ENCODE measurements at places on chromosomes 7 and 10.

- no peak for DNase-seq
Observed at GRCh38 chr7:5625938-5626337, 155.5 kb downstream of the RNF216 start.

GRCh38 chr7:33590916-33591315 is 314.4 kb upstream of the BMPER start:
- no peak for DNase-seq

DNA sequence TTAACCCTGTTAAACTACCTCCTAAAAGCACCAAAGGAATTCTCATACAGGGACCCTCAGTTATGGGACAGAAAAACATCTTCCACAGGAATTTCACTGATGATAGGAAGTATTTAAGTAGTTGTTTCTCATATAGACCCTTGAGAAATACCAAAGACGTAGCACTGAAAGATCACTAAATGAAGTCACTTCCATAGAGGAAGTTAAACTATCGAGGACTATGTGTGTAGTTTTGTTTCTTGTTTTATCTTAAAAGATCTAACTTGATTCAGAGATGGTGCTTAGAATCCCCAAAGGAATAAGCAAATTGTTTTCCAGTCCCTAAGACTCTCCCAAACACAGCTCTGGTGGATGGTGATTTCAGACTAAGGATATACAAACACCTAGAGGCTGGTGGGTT is 94.8 kb upstream of the AFAP1L2 start:
- no peak for DNase-seq

DNA sequence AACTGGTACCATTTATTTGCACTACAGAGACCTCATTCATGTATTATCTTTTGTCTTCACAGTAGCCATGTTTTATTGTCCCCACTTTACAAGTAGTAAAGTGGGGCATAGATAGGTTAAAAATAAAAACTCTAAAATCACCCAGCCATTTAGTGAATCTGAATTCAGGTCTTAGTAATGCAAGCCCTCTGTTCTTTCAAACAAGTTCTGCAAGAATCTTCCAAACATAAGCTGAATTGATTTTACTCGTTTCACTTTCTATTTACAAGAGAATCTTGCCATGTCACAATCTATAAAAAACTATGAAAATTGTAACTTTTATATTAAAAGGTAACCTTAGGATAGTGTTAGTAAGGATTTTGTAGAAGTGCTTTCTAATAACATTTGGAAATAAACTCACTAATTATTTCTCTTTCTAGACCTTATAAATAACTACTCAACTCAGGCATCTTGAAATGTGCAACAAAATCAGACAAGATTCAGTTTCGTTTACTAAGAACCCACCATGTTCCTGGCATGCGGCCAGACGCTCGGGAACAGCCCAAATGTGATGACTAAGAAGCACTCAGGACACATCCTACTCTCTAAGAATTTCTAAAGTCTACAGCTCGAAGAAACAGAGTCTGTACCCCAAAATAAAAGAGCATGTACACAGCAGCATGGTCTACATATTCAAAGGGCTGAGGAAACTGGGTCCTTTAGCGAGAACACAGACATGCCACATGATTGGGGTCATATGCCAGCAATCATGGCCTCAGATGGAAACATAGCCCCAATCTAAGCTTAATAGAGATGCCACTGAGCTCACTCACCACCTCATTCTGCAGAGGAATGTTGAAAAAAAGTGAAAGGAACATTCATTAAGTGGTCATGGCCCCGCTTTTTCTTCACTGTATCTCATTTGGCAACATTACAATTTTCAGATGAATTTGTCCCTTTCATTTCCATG is 167.6 kb downstream of the AMPH start:
- DNase-seq: no peak

DNA sequence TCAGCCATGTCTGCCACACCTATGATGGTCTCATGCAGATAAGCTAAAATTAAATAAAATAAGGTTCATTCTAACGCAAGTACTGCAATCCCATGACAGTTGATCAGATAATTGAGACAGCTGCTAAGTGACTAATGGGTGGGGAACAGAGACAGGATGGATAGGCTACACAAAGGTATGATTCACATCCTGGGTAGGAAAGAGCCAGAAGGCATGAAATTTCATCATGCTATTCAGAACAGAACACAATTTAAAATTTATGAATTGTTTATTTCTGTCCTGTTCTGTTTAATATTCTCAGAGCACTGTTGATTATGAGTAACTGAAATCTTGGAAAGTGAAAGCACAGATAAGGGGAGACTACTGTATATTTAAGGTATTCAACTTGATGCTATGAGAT is 381.8 kb upstream of the SORCS1 start:
- DNase-seq: no peak

GRCh38 chr7:435630-436366 is 83.8 kb downstream of the PDGFA start:
- DNase-seq: no peak

- no peak for DNase-seq
Observed at GRCh38 chr7:66664590-66665293, 36.1 kb downstream of the KCTD7 start.

DNA sequence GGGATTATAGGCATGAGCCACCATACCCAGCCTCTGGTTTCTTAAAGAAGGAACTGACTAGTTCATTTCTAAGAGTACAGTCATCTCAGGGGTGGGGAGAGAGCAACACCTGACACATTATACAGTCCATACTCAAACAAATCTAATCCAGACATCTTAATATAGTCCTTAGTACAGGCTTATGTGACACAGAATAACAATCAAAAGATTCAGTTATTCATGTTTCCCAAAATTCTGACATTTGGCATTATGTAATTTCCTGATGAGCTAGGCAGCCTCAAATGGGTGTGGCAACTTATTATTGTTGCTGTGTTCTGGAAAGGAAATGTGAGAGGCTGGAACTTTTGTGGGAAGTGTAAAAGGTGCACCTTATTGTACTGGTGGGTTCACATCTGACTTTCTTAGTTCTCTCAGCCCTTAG is 116.3 kb downstream of the WDFY4 start:
- DNase-seq: no peak

GRCh38 chr10:123993534-123994416 is 99.6 kb downstream of the CHST15 start:
- DNase-seq: no peak

GRCh38 chr10:120012131-120012400 is 119.5 kb downstream of the SEC23IP start:
- no peak for DNase-seq

DNA sequence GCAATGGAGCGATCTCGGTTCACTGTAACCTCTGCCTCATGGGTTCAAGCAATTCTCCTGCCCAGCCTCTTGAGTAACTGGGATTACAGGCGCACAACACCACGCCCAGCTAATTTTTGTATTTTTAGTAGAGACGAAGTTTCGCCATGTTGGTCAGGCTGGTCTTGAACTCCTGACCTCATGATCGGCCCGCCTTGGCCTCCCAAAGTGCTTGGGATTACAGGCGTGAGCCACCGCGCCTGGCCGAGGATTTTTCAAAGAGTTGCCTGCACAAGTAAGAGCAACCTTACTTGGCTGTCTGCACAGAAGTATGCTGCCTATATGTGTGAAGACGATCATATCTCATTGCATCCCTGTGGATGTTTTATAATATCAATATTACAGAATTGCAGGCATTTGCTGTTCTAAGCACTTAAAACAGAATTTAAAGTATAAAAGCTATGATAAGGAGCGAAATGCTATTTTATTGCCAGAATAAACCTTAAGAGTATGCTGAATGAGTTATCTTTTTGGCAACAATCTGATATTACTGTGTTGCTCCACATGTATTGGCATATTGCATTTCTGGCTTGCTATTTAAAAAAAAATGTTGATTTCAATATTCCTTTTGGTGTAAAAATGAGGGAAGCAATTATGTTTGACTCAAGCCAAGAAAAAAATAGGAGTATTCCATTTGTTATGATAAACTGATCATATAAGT is 379.4 kb upstream of the SEMA3D start:
- DNase-seq: no peak

- DNase-seq: no peak
Observed at GRCh38 chr10:51789118-51789517, 89.7 kb upstream of the CSTF2T start.

- DNase-seq: no peak
Observed at GRCh38 chr10:86779220-86780017, 23.0 kb downstream of the BMPR1A start.

- no peak for DNase-seq
Observed at GRCh38 chr10:48835781-48836180, 103.9 kb downstream of the LRRC18 start.

GRCh38 chr7:30927559-30927958 is 15.9 kb downstream of the AQP1 start:
- DNase-seq: no peak

DNA sequence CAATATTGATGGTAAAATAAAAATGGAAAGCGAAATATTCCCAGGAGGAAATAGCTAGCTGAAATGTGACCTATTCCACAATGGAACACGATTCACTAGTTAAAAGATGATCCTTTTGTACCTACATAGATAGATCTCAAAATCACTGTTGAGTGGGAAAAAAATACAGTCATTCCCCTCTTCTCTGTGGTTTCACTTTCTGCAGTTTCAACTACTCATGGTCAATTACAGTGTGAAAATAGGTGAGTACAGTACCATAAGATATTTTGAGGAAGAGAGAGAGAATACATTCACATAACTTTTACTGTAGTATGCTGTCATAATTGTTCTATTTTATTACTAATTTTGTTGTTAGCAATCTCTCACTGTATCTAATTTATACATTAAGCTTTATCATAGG is 56.0 kb upstream of the COL13A1 start:
- no peak for DNase-seq

DNA sequence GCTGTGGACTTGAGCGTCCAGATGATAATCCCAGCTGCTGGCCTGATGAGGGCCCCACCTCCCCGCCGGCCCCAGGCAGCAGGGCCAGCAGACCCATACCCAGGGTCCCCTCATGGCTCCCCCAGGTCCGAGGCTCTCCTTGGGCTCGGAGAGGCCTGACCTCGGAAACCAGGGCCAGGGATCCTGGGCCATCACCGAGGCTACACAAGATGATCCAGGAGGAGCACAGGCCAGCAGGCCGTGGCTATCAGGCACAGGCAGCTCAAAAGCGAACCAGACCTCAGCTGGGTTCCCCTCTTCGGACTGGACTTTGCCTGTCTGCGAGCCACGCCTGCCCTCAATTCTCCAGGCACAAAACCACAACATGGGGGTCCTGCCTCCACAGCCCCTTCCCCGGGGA is 17.4 kb downstream of the PDGFA start:
- no peak for DNase-seq

GRCh38 chr7:129649128-129649690 is 37.7 kb downstream of the NRF1 start:
- DNase-seq: no peak

- DNase-seq: peak; percentile 82
Observed at GRCh38 chr7:74061840-74062539, 21.6 kb upstream of the LIMK1 start.

DNA sequence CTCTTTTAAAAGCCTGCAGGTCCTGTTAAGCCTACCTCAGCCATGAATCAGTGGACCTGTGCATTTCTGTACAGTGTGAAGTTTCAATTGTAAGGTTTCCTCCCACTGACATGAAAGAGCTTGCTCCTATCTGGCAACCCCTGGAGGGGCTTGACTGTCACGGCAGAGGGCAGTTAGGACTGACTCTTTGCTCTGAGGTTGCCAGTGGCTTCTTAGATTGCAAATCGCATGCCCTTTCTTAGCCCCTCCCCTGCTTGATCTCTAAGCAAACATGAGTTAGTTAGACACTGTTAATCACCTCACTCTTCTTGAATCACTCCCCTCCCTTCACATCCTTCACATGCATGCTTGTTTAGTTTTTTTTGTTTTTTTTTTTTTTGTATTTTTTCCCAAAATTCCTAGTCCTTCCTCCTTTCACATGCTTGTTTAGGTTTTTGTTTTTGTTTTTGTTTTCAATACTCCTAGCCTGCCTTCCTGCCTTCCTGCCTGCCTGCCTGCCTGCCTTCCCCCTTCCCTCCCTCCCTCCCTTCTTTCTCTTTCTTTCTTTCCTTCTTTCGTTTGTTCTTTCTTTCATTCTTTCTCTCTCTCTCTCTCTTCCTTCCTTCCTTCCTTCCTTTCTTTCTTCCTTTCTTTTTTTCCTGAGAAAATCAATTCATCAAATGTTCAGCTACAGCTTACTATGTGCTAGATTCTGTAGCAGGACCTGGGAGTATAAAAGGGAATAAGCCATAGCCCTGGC is 6.0 kb upstream of the HIPK2 start:
- no peak for DNase-seq

- no peak for DNase-seq
Observed at GRCh38 chr7:109322833-109323232, 753.2 kb downstream of the DNAJB9 start.

- DNase-seq: no peak
Observed at GRCh38 chr7:101450064-101450463, 87.4 kb downstream of the COL26A1 start.

DNA sequence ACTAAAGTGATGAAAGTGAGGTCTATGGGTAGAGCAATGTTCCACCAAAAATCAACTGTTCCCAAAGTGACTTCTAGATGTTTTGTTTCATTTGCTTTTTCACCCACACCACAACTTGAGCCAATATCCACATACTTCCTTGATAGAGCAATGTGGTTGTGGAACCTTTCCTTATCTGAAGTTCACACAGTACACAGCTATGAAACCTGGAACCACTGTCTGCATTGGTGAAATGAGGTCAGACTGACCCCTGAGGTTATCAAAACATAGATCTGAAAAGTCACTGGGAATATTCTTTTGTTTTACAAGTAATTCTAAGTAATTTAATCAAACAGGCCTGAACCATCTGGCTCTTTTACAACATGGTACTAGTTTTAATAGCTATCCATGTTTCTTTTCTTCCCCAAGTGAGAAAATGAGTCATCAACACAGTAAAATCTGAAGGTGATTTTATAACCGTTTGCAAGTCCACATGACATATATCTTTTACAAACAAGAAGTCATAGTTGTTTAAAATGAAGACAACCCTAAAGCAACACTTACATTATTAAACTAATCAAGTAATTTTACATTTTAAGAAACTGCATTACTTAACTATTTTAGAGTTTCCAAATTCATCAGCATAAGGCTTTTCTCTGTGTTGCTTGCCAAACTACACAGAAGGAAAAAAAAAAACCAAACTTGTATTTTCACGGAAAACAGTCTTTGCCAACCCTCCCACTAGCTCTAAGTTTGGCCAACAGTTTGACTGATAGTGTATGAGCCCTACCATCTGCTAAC is 80.3 kb downstream of the LRRC17 start:
- DNase-seq: no peak

- DNase-seq: no peak
Observed at GRCh38 chr7:151053096-151053495, 4.6 kb downstream of the CDK5 start.

- DNase-seq: no peak
Observed at GRCh38 chr7:27883696-27884095, 143.7 kb downstream of the TAX1BP1 start.
